ENCODE measurements at places on chromosomes 2 and 18. TPM values are rescaled to one million over a fixed set of nuclear protein-coding genes. Genes with fewer than 3 reads are reported as not detected.

The UCN gene
- 1.9 TPM for total RNA-seq

The AFG3L2 gene
- 71.8 TPM for total RNA-seq

The POU3F3 gene
- not detected for total RNA-seq

The GALNT13 gene
- total RNA-seq, result 0.19 TPM

The MYO5B gene
- total RNA-seq, result 0.07 TPM

The ATP6V1B1 gene
- total RNA-seq, result not detected

The CTAGE1 gene
- total RNA-seq, result not detected

The CYRIA gene
- total RNA-seq, result 1.8 TPM

The MRPL44 gene
- total RNA-seq, result 37.3 TPM

The AQP12B gene
- not detected for total RNA-seq

The ABI2 gene
- total RNA-seq, result 32.7 TPM

The SESTD1 gene
- 12.3 TPM for total RNA-seq

The VWC2L gene
- not detected for total RNA-seq

The PER2 gene
- total RNA-seq, result 18.3 TPM

The CEBPZOS gene
- total RNA-seq, result 46.6 TPM

The DNMT3A gene
- total RNA-seq, result 102 TPM

The NOSTRIN gene
- total RNA-seq, result not detected

The ST6GAL2 gene
- not detected for total RNA-seq

The ITGB6 gene
- total RNA-seq, result not detected

The IRS1 gene
- 4.8 TPM for total RNA-seq

The GCG gene
- not detected for total RNA-seq

The AOX1 gene
- not detected for total RNA-seq

The RTP5 gene
- total RNA-seq, result 0.07 TPM

The C2orf66 gene
- 0.33 TPM for total RNA-seq

The RAD51AP2 gene
- total RNA-seq, result not detected

The POLE4 gene
- total RNA-seq, result 53.1 TPM

The REL gene
- total RNA-seq, result 88.7 TPM

The DNER gene
- total RNA-seq, result not detected

The GKN2 gene
- not detected for total RNA-seq

The REG3A gene
- not detected for total RNA-seq

The ANKRD62 gene
- not detected for total RNA-seq

The NRP2 gene
- total RNA-seq, result 64.4 TPM

The GALNT1 gene
- total RNA-seq, result 50.8 TPM

The RGPD4 gene
- total RNA-seq, result not detected

The DSG1 gene
- not detected for total RNA-seq

The MOCOS gene
- total RNA-seq, result 0.57 TPM

The ARHGEF33 gene
- 0.09 TPM for total RNA-seq

The IKZF2 gene
- 1.9 TPM for total RNA-seq

The VWA3B gene
- not detected for total RNA-seq

The SPR gene
- total RNA-seq, result 12.8 TPM

The SCN7A gene
- not detected for total RNA-seq

The CPLX4 gene
- total RNA-seq, result not detected

The RAX gene
- total RNA-seq, result not detected

The MYCN gene
- not detected for total RNA-seq

The TCF23 gene
- total RNA-seq, result not detected

The B4GALT6 gene
- total RNA-seq, result 2.8 TPM

The ITGB1BP1 gene
- 121 TPM for total RNA-seq

The ATP8B1 gene
- total RNA-seq, result not detected

The MOGAT1 gene
- total RNA-seq, result not detected

The LIPG gene
- 0.57 TPM for total RNA-seq

The CBLN2 gene
- not detected for total RNA-seq

The MYO3B gene
- 0.95 TPM for total RNA-seq

The VPS4B gene
- 62.1 TPM for total RNA-seq

The ARHGAP15 gene
- 56.2 TPM for total RNA-seq

The TUBA4B gene
- total RNA-seq, result not detected

The ALPP gene
- not detected for total RNA-seq

The OSR1 gene
- total RNA-seq, result not detected

The CYTIP gene
- 321 TPM for total RNA-seq

The FAM124B gene
- 0.64 TPM for total RNA-seq

Measured in activated CD4-positive, alpha-beta T cell treated with anti-CD3 and anti-CD28 coated beads, Interleukin-2, amount 10 ng/mL, durations not matched to agents 24 days and 14 days (primary cell).